ENCODE measurements at places on chromosomes 2 and 18. TPM values are rescaled to one million over a fixed set of nuclear protein-coding genes. Genes with fewer than 3 reads are reported as not detected.

Gene SERPINB5
- not detected for total RNA-seq

Gene DSC3
- total RNA-seq: 0.10 TPM

DNA sequence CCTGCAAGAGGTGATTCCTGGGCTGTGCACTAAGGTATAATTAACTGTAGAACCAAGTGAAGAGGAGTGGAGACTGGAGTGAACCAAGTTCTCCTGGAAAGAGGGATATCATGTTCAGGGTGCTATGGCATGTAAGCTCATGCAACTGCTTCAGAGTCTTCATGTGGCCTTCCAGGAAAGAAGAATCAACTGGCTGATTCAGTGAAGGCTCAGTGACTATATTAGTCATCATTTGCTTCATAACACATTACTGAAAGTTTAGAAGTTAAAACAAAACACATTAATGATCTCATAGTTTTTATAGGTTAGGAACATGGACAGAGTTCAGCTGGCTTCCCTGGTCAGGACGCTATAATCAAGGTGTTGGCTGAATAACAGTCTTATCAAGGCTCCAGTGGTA, 1200.8 kb upstream of the GYPC start:
- DNase-seq: no peak

GRCh38 chr2:23566241-23567142, 181.5 kb downstream of the KLHL29 start:
- DNase-seq: no peak

Gene DCDC2C
- total RNA-seq: not detected

- no peak for DNase-seq
Observed at GRCh38 chr2:3022841-3023372, 354.7 kb downstream of the EIPR1 start.

DNA sequence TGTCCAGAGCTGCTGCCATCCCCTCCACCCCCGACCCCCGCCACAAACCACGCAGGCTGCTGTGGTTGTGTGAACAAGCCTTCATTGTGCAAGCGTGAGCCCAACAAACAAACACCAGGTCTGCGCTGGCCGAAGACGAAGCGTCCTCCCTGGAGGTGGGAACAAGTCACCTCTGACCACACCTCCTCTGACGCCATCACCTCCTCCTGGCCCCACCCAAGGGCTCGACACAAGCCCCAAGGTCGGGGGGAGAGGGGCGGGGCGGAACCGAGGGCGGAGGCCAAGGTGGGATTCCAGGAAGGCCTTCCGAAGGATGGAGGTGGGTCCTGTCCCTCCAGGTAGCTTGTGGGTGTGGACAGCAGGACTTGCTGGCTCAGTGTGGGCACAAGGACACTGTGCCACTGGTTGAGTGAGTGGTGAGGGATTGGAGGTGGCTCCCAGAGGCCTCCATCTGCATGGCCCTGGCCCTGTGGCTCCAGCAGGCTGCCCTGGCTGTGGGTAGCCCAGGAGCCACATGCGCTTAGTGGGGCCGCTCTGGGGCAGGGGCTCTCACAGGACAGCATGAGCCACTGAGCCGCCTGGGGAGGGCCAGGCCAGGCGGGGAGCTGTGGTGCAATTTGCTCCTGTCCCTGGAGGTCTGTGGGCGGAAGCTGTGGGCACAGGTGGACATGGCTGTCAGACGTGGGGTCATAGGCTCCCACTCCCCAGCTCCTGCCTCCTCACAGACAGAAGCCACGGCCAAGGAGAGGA, 7.4 kb upstream of the GPR17 start:
- DNase-seq: peak; percentile 49

Measured in left ventricle myocardium superior (tissue), 1 donor.